ENCODE measurements at places on chromosomes 3 and 15.

GRCh38 chr15:59349680-59350420 lies 22.8 kb downstream of the MYO1E start:
- peak; percentile 91 for DNase-seq

DNA sequence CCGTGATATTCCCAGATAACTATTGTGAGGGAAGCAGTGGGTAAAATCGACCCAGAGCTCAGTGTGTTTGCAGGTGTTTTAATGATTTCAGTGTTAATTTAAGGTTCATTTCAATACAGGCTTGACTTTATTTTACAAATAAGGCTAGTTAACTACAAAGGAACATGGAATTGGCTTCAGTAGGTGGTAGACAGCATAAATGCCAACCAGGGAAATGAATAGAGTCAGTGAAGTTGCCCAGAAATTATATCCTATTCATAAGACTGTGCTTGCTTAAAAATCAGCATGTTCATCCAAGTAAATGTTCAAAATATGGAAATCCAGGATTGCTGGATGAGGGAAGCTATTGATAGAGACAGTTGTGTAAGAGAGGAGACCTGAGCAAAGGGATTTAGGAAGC lies 66.1 kb downstream of the LARS2 start:
- no peak for DNase-seq

GRCh38 chr3:158702815-158703481 lies 29.3 kb downstream of the RARRES1 start:
- peak; percentile 86 for DNase-seq

GRCh38 chr3:41874022-41874421 lies 87.9 kb downstream of the ULK4 start:
- DNase-seq, result no peak

GRCh38 chr3:9468460-9468859 lies 71.0 kb downstream of the SETD5 start:
- peak; percentile 7 for DNase-seq

DNA sequence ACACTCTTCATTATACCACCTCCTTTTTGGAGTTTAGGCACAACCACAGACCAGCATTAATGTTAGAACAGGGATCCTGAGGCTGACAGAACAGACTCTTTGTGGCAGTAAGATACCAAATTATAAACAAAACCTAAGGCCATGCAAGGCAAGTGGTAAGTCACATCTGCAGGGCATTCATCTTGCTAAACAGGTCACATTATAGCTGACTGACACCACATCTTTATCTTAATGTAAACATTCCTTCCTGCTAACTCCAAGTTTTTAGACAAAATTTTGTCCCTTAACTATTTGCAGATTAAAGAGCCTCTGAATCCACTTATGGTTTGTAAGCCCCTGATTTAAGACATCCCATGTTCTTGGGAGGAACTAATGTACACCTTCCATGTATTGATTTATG lies 500.6 kb downstream of the PYDC2 start:
- no peak for DNase-seq

DNA sequence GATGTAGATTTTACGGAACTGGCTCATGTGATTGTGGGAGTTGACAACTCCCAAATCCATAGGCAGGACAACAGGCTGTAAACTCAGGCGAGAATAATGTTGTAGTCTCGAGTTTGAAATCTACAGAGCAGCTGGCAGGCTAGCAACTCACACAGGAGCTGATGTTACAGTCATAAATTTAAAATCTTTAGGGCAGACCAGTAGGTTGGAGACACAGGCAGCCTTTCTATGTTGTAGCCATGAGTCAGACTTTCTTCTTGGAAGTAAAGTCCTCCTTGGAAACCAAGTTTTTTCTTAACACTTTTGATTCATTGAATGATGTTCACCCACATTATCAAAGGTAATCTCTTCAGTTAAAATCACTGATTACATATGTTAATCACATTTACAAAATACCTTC lies 89.1 kb upstream of the ALCAM start:
- no peak for DNase-seq

DNA sequence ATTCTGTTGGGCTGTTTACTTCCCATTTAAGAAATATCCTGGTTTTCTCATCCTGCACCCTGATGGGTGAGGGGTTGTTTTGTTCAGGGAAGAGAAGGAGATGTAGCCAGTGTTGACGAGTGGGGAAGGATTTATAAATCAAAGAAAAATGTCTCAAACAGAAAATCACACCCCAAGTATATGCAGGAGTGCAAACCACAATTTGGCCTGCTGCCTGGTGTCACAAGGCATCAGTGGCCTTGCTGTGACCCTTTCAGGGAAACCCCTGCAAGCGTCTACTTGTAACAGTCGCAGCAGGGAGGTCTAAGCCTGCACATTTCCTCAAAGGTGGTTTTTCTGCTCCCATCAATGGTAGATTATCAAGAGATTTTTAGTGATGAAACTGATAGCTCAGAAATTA lies 132.6 kb upstream of the LRRN1 start:
- DNase-seq, result no peak
